ENCODE measurements at places on chromosomes 16 and 17. TPM values are rescaled to one million over a fixed set of nuclear protein-coding genes. Genes with fewer than 3 reads are reported as not detected.

Gene DNAAF1
- 6.2 TPM for total RNA-seq

Gene C16orf89
- total RNA-seq, result 7.6 TPM

Gene TMEM238L
- 51.2 TPM for total RNA-seq

Gene ZNF785
- total RNA-seq, result 15.1 TPM

Gene RDM1
- total RNA-seq, result not detected

Gene ADAMTS18
- 7.0 TPM for total RNA-seq

Gene IL17C
- total RNA-seq, result not detected

Gene SLFN12
- 1.3 TPM for total RNA-seq

Gene KIF2B
- total RNA-seq, result not detected

Gene PEX12
- 0.58 TPM for total RNA-seq

Gene ATF7IP2
- 4.5 TPM for total RNA-seq

Gene DPEP2NB
- not detected for total RNA-seq

Gene RPL27
- total RNA-seq, result 1,639 TPM

Gene TMEM235
- total RNA-seq, result not detected

Gene PPY
- not detected for total RNA-seq

Gene CTRB2
- not detected for total RNA-seq

Gene MMP15
- 57.1 TPM for total RNA-seq

Gene OSGIN1
- 28.6 TPM for total RNA-seq

Gene TVP23B
- 4.9 TPM for total RNA-seq

Gene FAM171A2
- not detected for total RNA-seq

Gene MT1H
- not detected for total RNA-seq

Gene PRSS21
- not detected for total RNA-seq

Gene ALDH3A1
- 5.8 TPM for total RNA-seq

Gene PCTP
- total RNA-seq, result 25.5 TPM

Gene CACNG1
- total RNA-seq, result not detected

Gene KRT36
- not detected for total RNA-seq

Gene NPIPA2
- not detected for total RNA-seq

Gene KRTAP4-3
- not detected for total RNA-seq

Gene PRSS33
- total RNA-seq, result not detected

Gene LPCAT2
- 10.1 TPM for total RNA-seq

Gene CIBAR2
- not detected for total RNA-seq

Gene KCTD19
- not detected for total RNA-seq

Measured in stomach (tissue), 19 donors.